D721Med (cell line): ENCODE measurements at places on chromosomes 12 and 14.

GRCh38 chr12:93653079-93653478, 24.1 kb upstream of the CRADD start:
- no peak for DNase-seq

GRCh38 chr12:66197495-66197921, 8.5 kb downstream of the IRAK3 start:
- DNase-seq, result no peak

DNA sequence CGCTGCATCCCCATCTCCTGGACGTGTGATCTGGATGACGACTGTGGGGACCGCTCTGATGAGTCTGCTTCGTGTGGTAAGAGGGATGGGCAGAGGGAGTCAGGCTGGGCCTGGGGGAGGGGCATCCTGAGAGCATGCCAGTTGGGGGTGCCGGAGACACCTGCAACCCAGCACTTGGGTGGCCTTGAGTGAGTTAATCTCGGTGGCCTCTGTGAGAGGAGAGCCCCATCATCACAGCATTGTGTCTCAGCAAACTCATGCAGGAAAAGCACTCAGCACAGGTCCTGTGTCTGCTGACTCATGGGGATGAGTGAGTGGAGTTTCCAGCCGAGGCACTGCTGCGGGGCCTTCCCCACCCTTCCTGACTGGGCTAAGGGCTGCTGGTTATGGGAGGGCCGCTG, 19.6 kb upstream of the LRP1-AS start:
- DNase-seq, result no peak

DNA sequence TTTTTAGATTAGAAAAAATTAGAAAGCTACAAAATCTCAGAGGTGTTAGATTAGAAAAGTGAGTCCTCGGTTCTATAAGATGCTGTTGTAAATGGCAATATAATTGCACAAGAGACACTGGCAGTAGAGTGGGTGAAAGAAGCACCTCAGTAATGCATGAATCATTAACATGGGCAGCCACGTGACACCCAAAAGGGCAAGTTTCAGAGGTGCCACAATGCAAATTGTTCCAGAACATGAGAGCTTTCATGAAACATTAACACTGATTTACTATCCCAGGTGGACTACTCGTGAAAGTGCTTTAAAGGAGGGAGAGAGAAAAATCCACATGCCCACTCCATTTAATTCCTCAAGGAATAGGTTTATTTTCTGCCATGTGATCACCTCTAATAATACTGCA, 108.4 kb downstream of the PTPRR start:
- no peak for DNase-seq

DNA sequence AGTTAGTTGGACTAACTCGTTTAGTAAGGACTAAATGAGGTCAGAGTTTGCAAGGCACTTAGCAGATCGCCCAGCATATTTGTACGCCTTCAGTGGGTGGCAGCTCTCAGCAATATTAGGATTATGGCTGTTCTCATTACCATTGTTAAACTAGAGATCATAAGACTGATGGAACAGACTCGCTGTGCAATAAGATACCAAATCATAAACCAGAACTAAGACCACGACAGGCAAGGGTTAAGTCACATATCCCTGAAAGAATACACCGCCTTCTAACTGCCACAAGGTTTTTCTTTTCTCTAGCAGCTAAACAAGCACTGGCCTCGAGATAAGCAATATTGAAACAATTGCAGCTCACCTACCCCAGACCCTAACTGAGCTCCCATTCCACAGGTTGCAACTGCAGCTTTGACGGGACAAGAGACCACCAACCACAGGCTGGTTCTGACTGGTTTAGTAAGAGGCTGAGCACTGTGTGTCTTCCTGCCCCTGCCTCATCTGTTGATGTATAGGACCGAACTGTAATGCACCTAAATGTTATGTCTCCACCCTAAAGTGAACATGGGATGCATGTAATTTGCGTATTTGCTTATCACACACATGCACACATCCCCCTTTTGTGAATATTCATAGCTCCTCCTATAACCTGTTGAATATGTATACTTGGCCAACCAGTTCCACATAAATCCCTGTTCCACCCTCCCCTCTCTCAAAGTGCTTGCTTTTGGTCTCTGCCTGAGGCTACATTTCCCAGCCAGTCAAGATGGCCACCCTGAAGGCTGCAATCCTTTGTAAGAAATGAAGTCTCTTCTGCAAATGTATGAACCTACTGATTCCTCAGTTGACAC, 153.2 kb downstream of the CALM1 start:
- no peak for DNase-seq
